ENCODE measurements at places on chromosomes 5 and 9.

DNA sequence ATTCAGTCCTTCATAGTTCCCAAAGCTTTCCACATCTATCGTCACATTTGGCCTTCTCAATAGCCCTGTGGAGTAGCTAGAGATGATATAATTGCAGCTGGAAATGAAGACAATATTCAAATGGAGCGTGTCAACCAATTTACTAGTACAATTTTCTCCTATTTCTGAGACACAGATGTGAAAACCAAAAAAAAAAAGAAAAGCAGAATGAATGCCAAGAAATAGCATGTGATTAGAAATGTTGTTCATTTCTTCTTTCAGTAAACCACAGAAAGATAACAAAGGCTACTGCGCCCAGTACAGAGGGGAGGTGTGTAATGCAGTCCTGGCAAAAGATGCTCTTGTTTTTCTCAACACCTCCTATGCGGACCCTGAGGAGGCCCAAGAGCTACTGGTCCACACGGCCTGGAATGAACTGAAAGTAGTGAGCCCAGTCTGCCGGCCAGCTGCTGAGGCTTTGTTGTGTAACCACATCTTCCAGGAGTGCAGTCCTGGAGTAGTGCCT, 99.0 kb downstream of the MUSK start:
- no peak for DNase-seq

GRCh38 chr9:87112656-87113055, 165.3 kb upstream of the GAS1 start:
- no peak for DNase-seq

DNA sequence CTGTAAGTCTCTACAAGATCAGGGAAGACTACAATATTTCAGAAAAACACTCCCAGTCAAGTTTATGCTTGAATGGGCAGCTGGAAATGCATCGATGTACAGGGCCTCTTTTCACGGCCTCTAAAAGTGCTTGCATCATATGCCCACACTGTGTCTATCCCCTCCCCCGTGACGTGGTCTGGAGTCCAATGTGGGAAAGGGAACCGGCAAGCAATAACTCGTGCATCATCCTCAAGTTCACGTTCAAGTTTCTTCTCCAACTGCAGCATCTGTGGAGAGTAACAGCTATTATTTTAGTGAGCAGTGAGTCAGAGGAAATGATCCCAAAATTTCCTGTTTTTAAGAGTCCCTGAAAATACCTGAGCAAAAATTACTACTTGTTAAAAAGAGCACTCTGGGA, 22.3 kb downstream of the ATPSCKMT start:
- DNase-seq: no peak

GRCh38 chr5:124546643-124547042, 199.8 kb downstream of the ZNF608 start:
- no peak for DNase-seq

DNA sequence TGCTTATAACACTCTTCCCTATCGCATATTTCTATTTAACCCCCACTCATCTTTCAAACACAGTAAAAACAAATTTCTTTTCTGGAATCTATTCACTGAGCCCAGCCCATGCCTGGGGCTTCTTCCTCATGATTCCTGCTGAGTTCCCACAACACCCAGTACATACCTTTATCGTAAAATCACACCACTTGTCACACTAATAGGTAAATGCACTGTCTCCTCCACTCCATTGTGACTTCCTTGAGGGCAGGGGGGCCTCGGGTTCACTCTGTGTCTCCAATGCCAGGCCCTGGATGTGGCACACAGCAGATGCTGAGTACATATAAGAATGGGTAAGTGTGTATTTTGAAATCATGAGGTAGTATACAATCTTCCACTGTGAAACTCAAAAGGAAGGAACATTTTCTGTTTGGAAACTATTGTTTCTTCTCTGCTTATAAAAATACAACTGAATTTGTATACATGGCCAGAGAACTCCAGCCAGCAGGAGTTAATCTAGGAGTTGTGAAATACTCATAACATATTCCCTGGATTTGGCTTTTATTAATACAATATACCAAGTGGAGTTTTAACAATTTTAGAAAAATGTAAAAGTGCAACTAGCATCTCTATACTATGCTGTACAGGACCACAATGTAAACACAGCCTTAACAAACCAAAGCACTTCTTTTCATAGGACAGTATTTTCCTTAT, 7.2 kb downstream of the PLK2 start:
- no peak for DNase-seq
